ENCODE measurements at places on chromosomes 3 and 15. TPM values are rescaled to one million over a fixed set of nuclear protein-coding genes. Genes with fewer than 3 reads are reported as not detected.

MAGEL2 gene
- under 0.01 TPM for total RNA-seq

VIPR1 gene
- total RNA-seq, result not detected

CCDC71 gene
- 18.1 TPM for total RNA-seq

PLCH1 gene
- 0.11 TPM for total RNA-seq

IL5RA gene
- not detected for total RNA-seq

C3orf20 gene
- not detected for total RNA-seq

SLC28A1 gene
- total RNA-seq, result 0.12 TPM

MESP1 gene
- total RNA-seq, result 1.1 TPM
